Endothelial cell of umbilical vein (primary cell): ENCODE measurements at places on chromosomes 16 and 17.

- H3K27ac ChIP-seq: no peak overlapping the region
- no peak overlapping the region for H3K4me3 ChIP-seq
- no peaks in the 10 kb centered on the region for H3K36me3 ChIP-seq
- DNase-seq: no peak
- H3K27me3 ChIP-seq: peaks cover 68% of the 10 kb centered on the region
Measured at GRCh38 chr17:49498029-49498615, 3.0 kb downstream of the NGFR start.

DNA sequence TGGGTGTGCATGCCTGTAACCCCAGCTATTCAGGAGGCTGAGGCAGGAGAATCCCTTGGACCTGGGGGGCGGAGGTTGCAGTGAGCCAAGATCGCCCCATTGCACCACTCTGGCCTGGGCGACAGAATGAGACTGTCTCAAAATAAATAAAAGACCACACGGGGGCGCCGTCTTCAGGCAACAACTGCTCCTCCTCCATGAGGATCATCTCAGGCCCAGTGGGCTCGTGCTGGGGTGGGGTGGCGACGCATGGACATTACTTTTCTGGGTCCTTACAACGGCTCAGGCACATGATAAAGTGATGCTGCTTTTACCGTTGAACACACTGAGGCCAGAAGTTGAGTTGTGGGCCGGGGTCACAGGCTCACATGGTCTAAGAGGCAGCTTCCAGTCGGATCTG lies 56.2 kb downstream of the PRMT7 start:
- H3K27ac ChIP-seq: no peak overlapping the region
- H3K36me3 ChIP-seq: no peaks in the 10 kb centered on the region
- H3K4me1 ChIP-seq: no peaks in the 10 kb centered on the region
- H3K4me3 ChIP-seq: no peak overlapping the region

- H3K36me3 ChIP-seq: no peaks in the 10 kb centered on the region
- no peak for DNase-seq
- H3K27ac ChIP-seq: no peak overlapping the region
- H3K4me1 ChIP-seq: no peaks in the 10 kb centered on the region
- H3K4me3 ChIP-seq: no peak overlapping the region
- H3K27me3 ChIP-seq: no peaks in the 10 kb centered on the region
Measured at GRCh38 chr16:10250137-10250828, 68.1 kb upstream of the GRIN2A start.

- H3K4me1 ChIP-seq: peaks cover 21% of the 10 kb centered on the region
- no peaks in the 10 kb centered on the region for H3K27me3 ChIP-seq
- no peak within 1 kb of the TSS for H3K27ac ChIP-seq
- DNase-seq: peak; percentile 80
- H3K4me3 ChIP-seq: peak within 1 kb of the TSS; percentile 91
Measured at GRCh38 chr17:979539-980405, at the start of gene NXN. Gene NXN (minus strand): TSS chr17:979776.

DNA sequence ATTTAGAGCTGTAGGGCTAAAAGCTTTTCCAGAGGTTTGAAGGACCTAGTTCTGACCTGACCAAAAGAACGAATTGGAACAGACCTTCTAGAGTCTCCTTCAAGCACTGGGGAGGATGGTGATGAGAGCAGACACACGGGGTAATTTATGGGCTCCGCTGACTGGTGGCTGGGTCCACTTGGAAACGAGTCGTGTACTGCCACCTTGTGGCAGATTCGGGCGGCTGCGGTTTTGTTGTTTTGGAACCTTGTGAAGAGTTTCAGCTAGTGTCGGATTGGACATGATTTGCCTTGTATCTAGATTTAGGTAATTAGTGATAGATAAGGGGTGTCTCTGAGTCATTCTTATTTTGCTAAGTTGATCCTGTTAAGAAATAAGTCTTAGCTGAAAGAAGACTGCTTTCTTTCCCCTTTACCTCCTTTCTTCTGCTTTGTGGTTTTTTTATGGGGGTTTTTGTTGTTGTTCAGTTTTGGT lies 98.9 kb downstream of the AATF start:
- no peak overlapping the region for H3K27ac ChIP-seq
- no peaks in the 10 kb centered on the region for H3K36me3 ChIP-seq
- H3K4me3 ChIP-seq: no peak overlapping the region
- H3K27me3 ChIP-seq: no peaks in the 10 kb centered on the region

GRCh38 chr17:29116804-29117753 lies 63.1 kb downstream of the MYO18A start:
- DNase-seq: peak; percentile 61
- H3K36me3 ChIP-seq: no peaks in the 10 kb centered on the region
- H3K27ac ChIP-seq: no peak overlapping the region

GRCh38 chr16:21653571-21653970 lies 1.2 kb upstream of the IGSF6 start:
- no peaks in the 10 kb centered on the region for H3K27me3 ChIP-seq
- no peak overlapping the region for H3K27ac ChIP-seq
- no peak overlapping the region for H3K4me3 ChIP-seq
- H3K36me3 ChIP-seq: peaks cover 2% of the 10 kb centered on the region
- no peak for DNase-seq
- H3K4me1 ChIP-seq: peaks cover 6% of the 10 kb centered on the region

DNA sequence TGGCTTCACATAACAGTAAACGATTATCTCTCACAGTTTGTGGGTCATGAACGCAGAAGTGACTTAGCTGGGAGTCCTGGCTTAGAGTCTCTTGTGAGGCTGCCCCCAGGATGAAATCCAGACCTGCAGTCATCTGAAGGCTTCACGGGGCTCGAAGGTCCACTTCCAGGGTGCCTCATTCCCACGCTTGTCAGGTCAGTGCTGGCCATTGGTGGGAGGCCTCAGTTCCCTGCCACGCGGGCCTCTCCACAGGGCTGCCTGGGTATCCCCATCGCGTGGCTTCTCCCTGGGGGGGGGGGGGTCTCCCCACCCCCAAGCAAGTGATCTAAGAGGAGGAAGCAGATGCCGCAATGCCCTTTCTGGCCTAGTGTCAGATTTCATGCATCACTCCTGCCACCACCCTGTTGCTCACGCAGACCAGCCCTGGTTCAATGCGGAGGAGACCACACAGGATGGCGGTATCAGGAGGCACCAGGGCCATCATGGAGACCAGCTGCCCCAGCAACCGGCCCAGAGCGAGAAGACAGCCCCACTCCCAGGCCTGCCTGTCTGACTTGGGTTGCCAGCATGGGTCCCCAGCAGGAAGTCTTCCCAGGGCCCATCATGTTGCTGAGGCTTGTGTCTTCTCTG lies 77.3 kb upstream of the CDH5 start:
- H3K36me3 ChIP-seq: no peaks in the 10 kb centered on the region
- H3K4me1 ChIP-seq: no peaks in the 10 kb centered on the region
- no peak for DNase-seq

DNA sequence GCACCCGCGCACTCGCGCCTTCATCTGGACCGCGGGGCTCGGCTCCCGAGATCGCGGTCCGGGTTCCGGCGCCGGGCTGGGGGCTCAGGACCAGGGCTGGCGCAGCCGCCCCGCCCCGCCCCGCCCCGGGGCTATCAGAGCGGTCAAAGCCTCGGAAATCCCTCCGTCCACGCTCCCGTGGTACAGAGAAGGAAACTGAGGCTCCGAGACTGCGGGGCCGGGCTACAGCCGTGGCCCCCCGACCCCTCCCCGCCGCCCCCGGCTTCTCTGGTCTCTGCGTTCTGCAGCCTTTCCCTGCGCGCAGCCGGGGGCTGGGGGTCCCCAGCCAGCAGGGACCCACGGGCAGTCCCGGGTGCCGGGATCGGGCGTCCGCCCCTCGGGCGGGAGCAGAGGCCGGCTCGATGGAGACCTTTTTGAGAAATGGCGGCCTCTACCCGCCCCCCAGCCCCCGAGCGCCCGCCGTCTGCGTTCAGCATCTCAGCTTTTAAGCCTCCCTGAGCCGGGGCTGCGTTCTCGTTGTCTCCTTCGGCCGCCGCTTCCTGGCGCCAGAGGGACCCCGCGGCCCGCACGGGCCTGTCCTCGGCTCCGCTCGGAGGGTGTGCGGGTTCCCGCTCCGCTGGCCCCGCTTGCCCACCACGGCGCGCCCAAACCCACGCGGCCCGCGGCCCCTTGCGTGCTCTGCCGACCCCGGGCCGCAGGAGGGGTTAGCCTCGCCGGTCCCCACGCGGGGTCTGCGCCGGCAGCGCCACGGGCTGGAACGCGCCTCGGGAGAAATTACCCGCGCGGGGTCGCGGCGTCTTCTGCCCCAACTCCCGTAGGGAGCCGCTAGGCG lies 1.5 kb upstream of the NPTX1 start:
- H3K27me3 ChIP-seq: peaks cover 74% of the 10 kb centered on the region
- no peaks in the 10 kb centered on the region for H3K4me1 ChIP-seq
- no peak overlapping the region for H3K27ac ChIP-seq
- peak; percentile 21 for DNase-seq
- no peaks in the 10 kb centered on the region for H3K36me3 ChIP-seq

DNA sequence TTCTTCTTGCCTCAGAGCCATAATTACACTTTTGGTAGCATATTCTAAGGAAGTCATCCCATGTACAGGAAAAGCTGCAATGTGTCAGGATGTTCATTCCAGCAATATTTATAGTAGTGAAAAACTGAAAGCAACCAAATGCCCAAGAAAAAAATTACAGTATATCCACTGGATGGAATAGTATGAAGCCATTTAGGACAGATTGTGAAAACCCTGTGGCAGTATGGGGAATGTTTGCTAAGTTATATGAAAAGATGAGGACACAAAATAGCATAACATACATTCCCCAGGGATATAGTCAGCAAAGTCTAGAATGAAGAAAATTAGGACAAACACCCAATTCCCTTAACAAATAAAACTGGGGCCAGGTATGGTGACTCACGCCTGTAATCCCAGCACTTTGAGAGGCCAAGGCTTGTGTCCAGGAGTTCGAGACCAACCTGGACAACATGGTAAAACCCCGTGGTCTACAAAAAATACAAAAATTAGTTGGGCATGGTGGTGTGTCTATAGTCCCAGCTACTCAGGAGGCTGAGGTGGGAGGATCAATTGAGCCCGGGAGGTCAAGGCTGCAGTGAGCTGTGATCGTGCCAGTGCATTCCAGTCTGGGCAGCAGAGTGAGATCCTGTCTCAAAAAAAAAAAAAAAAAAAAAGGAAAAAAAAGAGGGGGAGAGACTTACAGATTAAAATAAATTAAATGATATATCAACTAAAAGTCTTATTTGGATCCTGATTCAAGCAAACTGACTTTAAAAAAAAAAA lies 2.3 kb downstream of the LRRC3C start:
- H3K4me3 ChIP-seq: no peak overlapping the region
- peaks cover 36% of the 10 kb centered on the region for H3K4me1 ChIP-seq
- H3K27me3 ChIP-seq: no peaks in the 10 kb centered on the region
- no peaks in the 10 kb centered on the region for H3K36me3 ChIP-seq
- DNase-seq: no peak

- H3K27ac ChIP-seq: no peak overlapping the region
- H3K4me3 ChIP-seq: no peak overlapping the region
- H3K27me3 ChIP-seq: no peaks in the 10 kb centered on the region
- H3K36me3 ChIP-seq: no peaks in the 10 kb centered on the region
- DNase-seq: no peak
Measured at GRCh38 chr17:60277258-60277657, 114.7 kb downstream of the USP32 start.

GRCh38 chr16:68750193-68750695 lies 13.2 kb downstream of the CDH1 start:
- DNase-seq: no peak
- H3K27ac ChIP-seq: no peak overlapping the region
- H3K36me3 ChIP-seq: no peaks in the 10 kb centered on the region

DNA sequence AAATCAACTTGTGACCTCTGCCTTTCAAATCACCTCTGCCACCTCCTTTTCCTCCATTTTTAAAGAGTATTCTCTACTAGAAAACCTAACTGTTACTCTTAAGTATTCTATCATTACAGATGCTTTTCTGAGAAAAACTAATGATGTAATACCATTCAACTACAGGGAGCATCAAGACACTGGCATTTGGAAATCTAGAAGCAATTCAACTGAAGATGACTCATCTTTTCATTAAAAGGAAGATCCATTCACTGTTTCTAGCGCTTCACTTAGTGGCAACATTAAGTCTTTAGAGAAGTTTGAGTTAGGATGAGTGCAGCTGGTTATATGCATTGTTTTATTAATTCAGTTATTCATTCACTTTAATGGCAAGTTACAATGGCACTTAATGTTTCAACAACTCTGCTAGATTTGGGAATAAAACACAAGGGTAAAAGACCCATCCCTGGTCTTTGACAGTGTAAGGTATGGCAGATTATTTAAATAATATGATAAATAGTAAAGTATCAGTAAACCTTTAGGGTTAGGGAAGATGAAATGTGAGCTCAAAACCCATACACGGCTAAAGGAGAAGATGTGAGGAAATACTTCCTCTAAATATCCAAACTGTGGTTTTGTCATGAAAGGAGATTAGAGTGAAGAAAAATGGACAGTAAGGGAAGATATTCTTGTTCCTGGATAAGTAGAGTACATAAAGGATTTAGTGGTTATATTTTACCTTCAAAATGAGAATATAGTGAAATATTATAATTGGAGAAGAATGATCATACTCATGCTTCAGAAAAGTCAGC lies 61.7 kb downstream of the KCNJ2 start:
- DNase-seq: no peak
- H3K36me3 ChIP-seq: no peaks in the 10 kb centered on the region
- H3K27ac ChIP-seq: no peak overlapping the region
- no peak overlapping the region for H3K4me3 ChIP-seq
- H3K4me1 ChIP-seq: no peaks in the 10 kb centered on the region
- H3K27me3 ChIP-seq: no peaks in the 10 kb centered on the region

- H3K27ac ChIP-seq: no peak overlapping the region
- no peaks in the 10 kb centered on the region for H3K36me3 ChIP-seq
Measured at GRCh38 chr17:17667947-17668346, 13.3 kb upstream of the RAI1 start.

DNA sequence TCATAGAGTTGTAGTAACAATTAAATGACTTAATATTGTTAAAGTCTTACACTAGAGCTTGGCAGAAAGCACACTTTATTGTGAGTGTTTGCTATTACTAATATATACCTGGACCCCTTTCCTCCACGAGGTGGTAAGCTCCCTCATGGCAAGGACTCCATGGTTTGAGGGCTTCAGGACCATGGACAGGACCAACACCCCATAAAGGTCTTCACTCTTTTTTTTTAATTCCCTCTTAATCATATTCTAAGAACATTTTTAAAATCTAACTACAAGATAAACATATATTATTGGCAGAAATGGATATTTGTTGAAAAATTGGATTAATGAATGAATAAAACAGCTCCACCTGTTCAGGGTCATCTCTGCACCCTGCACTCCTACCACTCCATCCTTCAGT lies 154.5 kb downstream of the CBLN1 start:
- H3K27ac ChIP-seq: no peak overlapping the region
- no peak overlapping the region for H3K4me3 ChIP-seq
- H3K36me3 ChIP-seq: no peaks in the 10 kb centered on the region
- no peaks in the 10 kb centered on the region for H3K27me3 ChIP-seq
